ENCODE measurements at places on chromosomes 2 and 18.

GRCh38 chr2:134389381-134389780, 135.5 kb downstream of the MGAT5 start:
- peak overlapping the region; percentile 24 for H3K27ac ChIP-seq
- peaks cover 24% of the 10 kb centered on the region for H3K4me1 ChIP-seq
- H3K4me3 ChIP-seq = no peak overlapping the region
- no peaks in the 10 kb centered on the region for H3K27me3 ChIP-seq
- peaks cover 27% of the 10 kb centered on the region for H3K36me3 ChIP-seq

- DNase-seq = no peak
- H3K4me1 ChIP-seq = peaks cover 5% of the 10 kb centered on the region
- peaks cover 7% of the 10 kb centered on the region for H3K27me3 ChIP-seq
- H3K4me3 ChIP-seq = no peak overlapping the region
- H3K27ac ChIP-seq = no peak overlapping the region
These were observed 23.0 kb downstream of the FAM110C start for GRCh38 chr2:23283-23682.

DNA sequence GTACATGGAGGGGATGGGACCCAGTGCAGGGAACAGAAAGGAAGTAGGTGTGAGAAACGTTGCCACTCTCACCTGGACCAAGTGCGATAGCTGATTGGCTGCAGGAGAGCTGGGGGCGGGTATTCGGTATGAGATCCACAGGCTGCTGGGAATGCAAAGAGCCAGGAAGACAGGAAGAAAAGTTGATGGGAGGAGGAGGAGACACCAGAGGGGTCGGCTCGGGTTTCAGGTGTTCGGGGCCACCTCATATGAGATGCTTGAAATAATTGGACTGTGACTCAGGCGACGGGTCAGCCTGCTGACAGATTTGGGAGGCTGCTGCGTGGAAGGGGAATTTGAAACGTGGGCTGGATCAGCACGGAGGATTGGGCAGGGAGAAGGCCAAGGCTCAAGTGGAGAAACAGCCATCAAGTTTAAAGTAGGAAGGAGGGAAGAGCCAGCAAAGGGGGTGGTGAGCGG, 65.1 kb downstream of the MRPS9 start:
- H3K4me1 ChIP-seq = peaks cover 3% of the 10 kb centered on the region
- H3K27me3 ChIP-seq = no peaks in the 10 kb centered on the region
- DNase-seq = no peak
- no peak overlapping the region for H3K4me3 ChIP-seq

DNA sequence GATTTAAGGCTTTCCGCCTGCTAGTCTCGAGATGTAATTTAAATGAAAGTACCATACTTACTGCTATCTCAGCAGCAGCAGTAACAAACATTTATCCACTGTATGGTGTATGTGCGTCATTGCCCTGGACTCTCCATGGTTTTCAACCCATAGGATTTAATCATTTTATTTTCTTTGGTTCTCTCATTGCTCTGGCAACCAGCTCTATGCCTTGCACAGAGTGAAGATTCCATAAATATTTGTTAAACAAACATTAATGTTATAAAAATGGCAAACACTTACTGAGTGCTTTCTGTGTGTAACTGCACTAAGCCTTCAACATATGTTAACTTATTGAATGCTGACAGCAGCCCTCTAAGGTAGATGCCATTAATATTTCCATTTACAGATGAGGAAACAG, 1.3 kb upstream of the LMAN1 start:
- H3K36me3 ChIP-seq = no peaks in the 10 kb centered on the region
- DNase-seq = no peak
- H3K27ac ChIP-seq = no peak overlapping the region
- H3K27me3 ChIP-seq = no peaks in the 10 kb centered on the region
- H3K4me3 ChIP-seq = no peak overlapping the region

DNA sequence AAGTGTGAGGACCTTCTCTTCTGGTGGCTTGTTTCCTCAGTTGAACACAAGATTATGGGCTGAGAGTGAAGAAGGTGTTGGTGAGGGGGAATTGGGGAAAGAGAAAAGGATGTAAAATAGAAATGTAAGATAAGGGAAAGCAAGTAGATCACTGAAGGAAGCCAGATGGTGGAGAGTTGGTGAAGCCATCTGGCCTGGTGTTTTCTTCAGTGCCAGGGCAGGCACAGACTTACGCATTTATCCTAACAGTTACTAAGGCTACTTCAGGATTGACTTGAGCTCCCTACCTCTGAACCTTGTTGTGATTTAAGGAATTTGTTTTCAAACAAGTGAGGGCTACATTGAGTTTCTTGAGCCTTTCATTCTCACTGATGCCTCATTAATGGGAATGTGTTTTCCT, 113.8 kb downstream of the GALNT1 start:
- peaks cover 18% of the 10 kb centered on the region for H3K36me3 ChIP-seq
- H3K27me3 ChIP-seq = no peaks in the 10 kb centered on the region

DNA sequence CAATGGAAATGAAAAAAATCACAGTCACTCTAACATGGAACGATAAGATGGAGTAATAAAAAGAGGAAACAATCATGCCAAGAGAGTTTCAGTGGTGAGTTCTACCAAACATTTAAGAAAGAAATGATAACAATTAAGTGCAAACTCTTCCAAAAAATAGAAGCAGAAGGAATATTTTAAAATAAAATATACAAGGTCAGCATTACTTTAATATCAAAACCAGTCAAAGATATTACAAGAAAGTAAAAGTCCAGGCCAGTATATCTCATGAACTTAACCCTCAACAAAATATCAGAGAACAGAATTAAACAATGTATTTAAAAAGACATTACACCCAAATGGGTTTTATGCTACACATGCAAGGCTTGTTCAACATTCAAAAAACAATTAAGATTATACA, 829.4 kb downstream of the TRIB2 start:
- H3K27me3 ChIP-seq = no peaks in the 10 kb centered on the region
- no peak for DNase-seq
- H3K36me3 ChIP-seq = no peaks in the 10 kb centered on the region
- H3K4me3 ChIP-seq = no peak overlapping the region
- no peak overlapping the region for H3K27ac ChIP-seq

DNA sequence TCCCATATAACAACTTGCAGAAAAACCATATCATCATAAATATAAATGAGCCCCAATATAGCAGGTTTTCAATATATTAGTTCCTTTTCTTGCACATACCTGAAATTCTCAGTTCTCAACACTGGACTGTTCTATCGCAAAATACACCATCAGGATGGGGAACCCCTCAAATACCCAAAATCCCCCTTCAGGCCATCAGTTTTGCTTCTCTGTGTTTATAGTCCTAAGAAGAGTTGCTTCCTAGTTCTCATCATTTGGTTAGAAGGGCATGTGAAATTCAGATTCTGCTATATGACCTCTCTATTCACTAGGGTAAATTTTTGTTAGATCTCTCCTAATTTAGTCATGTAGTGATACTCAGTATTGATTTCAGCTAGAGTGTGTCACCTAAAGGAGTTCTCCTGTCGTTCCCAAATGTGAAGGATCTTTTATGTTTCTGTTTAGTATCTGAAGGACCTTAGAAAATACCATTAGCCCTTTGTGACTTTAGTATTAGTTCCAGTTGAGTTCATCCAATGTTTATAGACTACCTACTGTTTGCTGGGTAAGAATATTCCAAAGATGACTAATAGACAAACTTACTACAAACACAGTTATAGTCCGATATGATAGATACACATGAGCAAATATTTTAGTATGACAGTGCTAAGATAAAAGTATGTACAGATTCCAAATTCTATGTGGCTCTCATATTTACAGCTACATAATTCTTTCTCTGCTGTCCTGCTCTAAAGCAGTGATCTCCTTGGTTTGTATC, 115.8 kb downstream of the TTC27 start:
- no peak overlapping the region for H3K4me3 ChIP-seq
- H3K4me1 ChIP-seq = no peaks in the 10 kb centered on the region
- no peak for DNase-seq
- no peaks in the 10 kb centered on the region for H3K27me3 ChIP-seq
- H3K27ac ChIP-seq = no peak overlapping the region

- no peak overlapping the region for H3K4me3 ChIP-seq
- no peak for DNase-seq
- peaks cover 2% of the 10 kb centered on the region for H3K36me3 ChIP-seq
- peaks cover 8% of the 10 kb centered on the region for H3K27me3 ChIP-seq
- no peak overlapping the region for H3K27ac ChIP-seq
These were observed 6.6 kb upstream of the NTSR2 start for GRCh38 chr2:11676640-11677039.

- H3K36me3 ChIP-seq = no peaks in the 10 kb centered on the region
- no peak overlapping the region for H3K4me3 ChIP-seq
- DNase-seq = no peak
- H3K27ac ChIP-seq = no peak overlapping the region
- H3K27me3 ChIP-seq = peaks cover 11% of the 10 kb centered on the region
These were observed 31.1 kb upstream of the PAX8 start for GRCh38 chr2:113309655-113310387.

- peaks cover 9% of the 10 kb centered on the region for H3K4me1 ChIP-seq
- peak overlapping the region; percentile 74 for H3K4me3 ChIP-seq
- peak; percentile 10 for DNase-seq
- H3K27me3 ChIP-seq = peaks cover 26% of the 10 kb centered on the region
- H3K27ac ChIP-seq = no peak overlapping the region
- H3K36me3 ChIP-seq = peaks cover 1% of the 10 kb centered on the region
These were observed 616 bp upstream of the SP5 start for GRCh38 chr2:170714381-170715061.

DNA sequence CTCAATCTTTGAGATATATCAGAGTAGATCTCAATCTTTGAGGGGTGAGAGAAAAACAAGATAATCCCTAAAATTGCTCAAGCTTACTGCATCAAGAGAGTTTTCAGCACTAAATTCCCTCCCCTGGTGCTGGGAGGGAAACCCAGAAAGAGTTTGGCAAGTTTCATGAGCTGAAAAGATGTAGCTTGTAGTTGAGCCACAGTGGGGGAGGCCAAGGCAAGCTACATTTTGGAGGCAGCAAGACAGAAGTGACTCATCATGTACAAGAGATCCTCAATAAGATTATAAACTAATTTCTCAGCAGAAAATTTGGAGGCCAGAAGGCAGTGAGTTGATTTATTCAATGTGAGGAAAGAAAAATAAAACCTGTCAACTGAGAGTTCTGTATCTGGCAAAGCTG, 308.2 kb downstream of the PIEZO2 start:
- H3K27ac ChIP-seq = no peak overlapping the region
- DNase-seq = no peak
- H3K36me3 ChIP-seq = no peaks in the 10 kb centered on the region
- H3K4me1 ChIP-seq = no peaks in the 10 kb centered on the region
- peaks cover 8% of the 10 kb centered on the region for H3K27me3 ChIP-seq

GRCh38 chr2:109637749-109638570, 23.8 kb downstream of the SOWAHC start:
- no peak overlapping the region for H3K27ac ChIP-seq
- no peaks in the 10 kb centered on the region for H3K27me3 ChIP-seq
- no peak for DNase-seq
- no peaks in the 10 kb centered on the region for H3K36me3 ChIP-seq

DNA sequence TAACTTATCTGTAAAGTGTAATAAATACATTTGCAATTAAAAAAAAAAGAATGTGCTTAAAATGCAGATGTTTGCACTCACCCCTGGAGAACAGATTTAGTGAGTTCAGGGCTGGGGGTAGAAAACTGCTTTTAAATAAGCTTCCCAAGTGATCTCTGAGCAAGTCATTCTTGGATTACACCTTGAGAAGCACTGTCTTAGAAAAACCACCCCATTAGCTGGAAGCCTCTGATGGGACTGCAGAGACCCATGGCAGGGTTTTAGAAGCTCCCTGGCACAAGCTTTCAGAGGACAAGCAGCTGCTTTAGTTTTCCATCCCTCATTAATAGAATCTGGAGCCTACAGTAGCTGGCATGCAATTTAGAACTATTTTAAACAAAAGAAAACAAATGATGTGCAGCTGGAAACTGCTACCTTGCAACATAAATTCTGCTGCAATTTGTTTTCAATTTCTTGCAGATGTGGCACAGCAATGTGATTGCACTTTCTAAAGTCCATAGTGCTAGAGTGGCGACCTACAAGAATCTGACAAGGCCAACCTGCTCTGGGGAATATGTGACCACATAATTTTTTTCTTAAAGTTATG, 141.5 kb downstream of the CDC42EP3 start:
- H3K4me3 ChIP-seq = no peak overlapping the region
- H3K36me3 ChIP-seq = no peaks in the 10 kb centered on the region
- H3K4me1 ChIP-seq = peaks cover 5% of the 10 kb centered on the region
- no peak overlapping the region for H3K27ac ChIP-seq
- no peaks in the 10 kb centered on the region for H3K27me3 ChIP-seq

GRCh38 chr18:9631814-9632496, 17.6 kb upstream of the PPP4R1 start:
- H3K36me3 ChIP-seq = no peaks in the 10 kb centered on the region
- H3K27ac ChIP-seq = no peak overlapping the region
- H3K4me3 ChIP-seq = no peak overlapping the region
- H3K27me3 ChIP-seq = peaks cover 5% of the 10 kb centered on the region
- no peak for DNase-seq
- H3K4me1 ChIP-seq = no peaks in the 10 kb centered on the region

GRCh38 chr2:130389358-130389757, 33.5 kb downstream of the PTPN18 start:
- H3K36me3 ChIP-seq = no peaks in the 10 kb centered on the region
- DNase-seq = no peak
- H3K27me3 ChIP-seq = peaks cover 2% of the 10 kb centered on the region
- H3K27ac ChIP-seq = peak overlapping the region; percentile 54

DNA sequence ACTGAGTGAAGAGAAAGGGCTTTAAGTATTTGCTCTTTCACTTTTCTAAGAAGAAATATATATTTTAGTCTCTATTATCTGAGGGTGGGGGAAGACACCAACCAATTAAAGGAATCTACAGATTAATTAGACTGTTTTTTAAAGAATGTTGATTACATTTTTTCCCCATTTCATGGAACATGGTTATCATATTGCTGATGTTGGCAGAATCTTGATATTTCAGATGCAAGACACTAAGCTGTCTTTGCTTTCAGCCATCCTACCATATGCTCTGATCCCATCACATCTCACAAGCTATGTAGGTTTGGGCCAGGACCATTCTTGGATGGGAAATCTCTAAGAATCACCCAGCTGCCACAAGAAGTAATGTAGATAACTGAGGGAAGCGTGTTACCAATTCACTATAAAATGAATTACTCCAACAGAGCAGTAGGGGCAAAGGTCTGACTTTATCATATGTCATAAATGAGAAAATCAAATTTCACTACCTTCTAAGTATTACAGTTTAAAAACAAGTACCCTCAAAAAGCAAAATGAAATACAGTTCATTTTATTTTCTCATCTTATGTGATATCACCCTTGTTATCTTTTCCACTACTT, 6.7 kb upstream of the TBR1 start:
- peaks cover 3% of the 10 kb centered on the region for H3K27me3 ChIP-seq
- DNase-seq = no peak
- peaks cover 7% of the 10 kb centered on the region for H3K36me3 ChIP-seq
- no peak overlapping the region for H3K4me3 ChIP-seq
- peaks cover 5% of the 10 kb centered on the region for H3K4me1 ChIP-seq
- H3K27ac ChIP-seq = no peak overlapping the region

DNA sequence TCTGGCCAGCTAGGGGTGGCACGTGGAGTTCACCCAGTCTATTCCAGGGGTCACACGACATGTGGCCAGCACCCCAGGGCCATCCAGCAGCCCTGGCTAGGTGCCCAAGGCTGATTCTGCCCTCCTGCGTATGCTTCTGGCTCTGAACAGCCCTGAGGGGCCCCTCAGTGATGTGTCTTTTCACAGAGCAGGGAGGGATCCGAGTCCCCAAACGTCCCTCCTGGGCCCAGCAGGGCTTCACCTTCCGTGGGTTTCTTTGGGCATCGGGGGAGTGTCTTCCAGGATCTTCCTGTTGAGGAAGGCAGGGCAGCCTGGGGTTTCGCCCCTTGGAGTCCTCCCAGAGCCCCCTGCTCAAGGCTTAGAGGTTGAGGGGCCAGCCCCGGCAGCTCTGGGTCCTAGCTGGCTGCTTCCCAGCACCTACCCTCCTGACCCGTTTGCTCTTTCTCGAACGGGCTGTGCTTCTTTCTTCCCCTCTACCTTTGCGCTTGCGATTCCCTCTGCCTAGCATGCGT, 165.9 kb downstream of the DYSF start:
- H3K27me3 ChIP-seq = peaks cover 4% of the 10 kb centered on the region
- no peaks in the 10 kb centered on the region for H3K4me1 ChIP-seq
- H3K27ac ChIP-seq = no peak overlapping the region
- no peak for DNase-seq

Data from memory B cell (primary cell).